ENCODE measurements at places on chromosomes 12 and 14.
A peak's percentile ranks its signal among the peaks of the same experiment; 100 is the strongest.

GRCh38 chr14:67622675-67623074, 3.0 kb downstream of the ARG2 start:
- no peak for DNase-seq

- no peak for DNase-seq
These were observed 78.7 kb upstream of the ZDHHC17 start for GRCh38 chr12:76685246-76685678.

DNA sequence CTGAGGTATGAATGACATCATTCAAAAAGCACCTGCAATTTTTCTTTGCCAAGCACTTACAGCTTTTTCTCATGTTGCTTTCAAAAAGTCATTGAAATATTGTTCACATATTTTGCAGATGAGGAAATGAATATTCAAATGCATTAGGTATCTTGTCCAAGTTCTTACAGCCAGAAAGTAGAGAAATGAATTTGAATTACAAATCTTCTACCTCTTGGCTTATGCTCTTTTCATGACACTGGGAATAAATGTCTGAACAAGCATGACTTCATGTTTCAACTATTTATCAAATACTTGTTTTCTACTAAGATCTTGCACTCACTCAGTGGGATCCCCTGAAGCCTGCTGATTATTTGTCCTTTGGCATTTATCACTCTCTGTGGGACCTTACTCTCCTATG, 267.2 kb upstream of the BTG1 start:
- no peak for DNase-seq

DNA sequence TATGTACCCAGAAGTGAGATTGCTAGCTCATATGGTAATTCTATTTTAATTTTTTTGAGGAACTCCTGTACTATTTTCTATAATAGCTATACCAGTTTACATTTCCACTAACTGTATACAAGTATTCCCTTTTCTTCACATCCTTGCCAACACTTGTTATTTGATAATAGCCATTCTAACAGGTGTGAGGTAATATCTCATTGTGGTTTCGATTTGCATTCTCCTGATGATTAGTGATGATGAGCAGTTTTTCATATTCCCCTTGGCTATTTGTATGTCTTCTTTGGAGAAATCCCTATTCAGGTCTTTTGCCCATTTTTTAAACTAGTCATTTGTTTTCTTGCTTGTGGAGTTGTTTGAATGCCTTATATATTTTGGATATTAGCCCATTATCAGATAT, 121.3 kb downstream of the BBS10 start:
- no peak for DNase-seq

DNA sequence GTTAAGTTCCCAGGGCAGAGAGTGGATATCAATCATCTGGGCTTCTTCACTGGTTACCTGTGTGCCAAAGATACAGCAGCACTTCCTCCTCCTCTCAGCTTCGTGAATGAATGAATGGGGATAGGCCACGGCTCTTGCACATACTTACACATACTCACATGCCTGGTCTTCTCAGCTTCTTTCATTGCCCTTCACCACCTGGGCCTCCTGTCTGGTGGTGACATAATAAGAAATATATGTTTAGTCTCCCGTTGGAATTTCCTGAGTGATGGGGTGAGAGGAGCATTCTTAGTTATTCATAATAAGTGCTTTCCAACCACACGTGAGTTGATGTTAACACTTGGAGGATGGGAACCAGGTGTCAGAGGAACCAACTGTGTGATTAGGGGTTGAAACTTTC, 268.1 kb upstream of the RMST start:
- no peak for DNase-seq

GRCh38 chr14:103626146-103626850, 2.7 kb upstream of the KLC1 start:
- DNase-seq, result no peak

DNA sequence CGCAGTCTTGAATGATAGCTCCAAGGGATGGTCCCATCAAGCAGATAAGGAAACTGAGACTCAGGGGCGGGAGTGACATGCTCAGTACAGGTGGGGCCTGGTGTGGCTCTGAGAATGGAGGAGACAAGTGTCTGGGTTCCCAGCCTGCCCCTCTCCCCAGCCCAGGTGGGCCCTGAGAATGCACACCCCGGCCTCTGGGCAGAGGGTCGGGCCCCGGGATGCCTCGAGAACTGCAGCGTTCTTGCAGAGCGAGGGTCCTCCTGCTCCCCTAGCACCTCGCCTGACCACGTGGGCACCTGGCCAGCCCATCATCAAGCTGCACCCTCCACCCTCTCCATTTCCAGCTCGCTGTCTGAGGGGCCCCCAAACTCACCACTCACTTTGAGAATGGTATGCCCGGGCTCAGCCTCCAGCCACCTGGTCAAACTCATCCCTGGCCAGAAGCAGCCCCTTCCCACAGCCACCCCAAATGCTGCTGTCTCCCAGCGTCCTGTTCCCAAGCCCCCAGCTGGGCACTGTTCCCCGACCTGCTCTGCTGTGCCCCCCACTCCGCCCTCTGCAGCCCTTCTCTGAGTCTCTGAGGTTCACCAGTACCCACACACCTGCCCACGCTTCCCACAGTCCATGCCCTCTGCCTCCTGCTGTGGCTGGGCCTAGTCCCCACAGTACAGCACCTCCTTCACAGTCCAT, 44.3 kb downstream of the CYP46A1 start:
- no peak for DNase-seq

GRCh38 chr14:35779368-35779767, 29.7 kb downstream of the RALGAPA1 start:
- no peak for DNase-seq

- no peak for DNase-seq
These were observed 691.6 kb downstream of the TMTC2 start for GRCh38 chr12:83378186-83378727.

- no peak for DNase-seq
These were observed 22.0 kb upstream of the ULK1 start for GRCh38 chr12:131872154-131873051.

GRCh38 chr12:17949558-17950141, 140.3 kb downstream of the RERGL start:
- no peak for DNase-seq

- DNase-seq, result no peak
These were observed 211.0 kb downstream of the RBM19 start for GRCh38 chr12:113755098-113755497.

- DNase-seq, result no peak
These were observed 58.2 kb downstream of the LMNTD1 start for GRCh38 chr12:25494926-25495325.

DNA sequence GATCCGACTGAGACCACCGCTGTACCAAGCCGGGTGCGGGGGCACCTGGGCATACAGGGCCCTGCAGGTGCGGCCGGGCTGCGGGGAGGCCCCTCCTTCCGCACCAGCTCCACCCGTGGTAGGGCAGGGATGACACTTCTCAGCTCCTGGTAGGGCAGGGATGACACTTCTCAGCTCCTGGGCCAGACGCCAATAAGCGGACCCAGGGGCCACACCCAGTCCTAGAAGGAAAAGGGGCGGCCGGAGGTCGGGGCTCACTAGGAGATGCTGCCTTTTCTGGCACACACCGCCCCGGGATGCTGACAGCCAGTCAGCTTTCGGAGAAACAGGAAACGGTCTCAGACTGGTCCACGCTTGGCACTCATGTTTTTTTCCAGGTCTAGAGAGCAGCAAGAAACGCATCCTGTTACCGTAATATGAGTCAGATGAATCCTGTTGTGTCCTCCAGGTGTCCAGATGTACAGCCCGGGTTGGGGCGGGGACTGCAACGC, 34.8 kb downstream of the NFKBIA start:
- DNase-seq, result no peak

GRCh38 chr12:89468648-89469326, 55.8 kb downstream of the GALNT4 start:
- no peak for DNase-seq

GRCh38 chr14:102437997-102438915, 71.3 kb downstream of the ANKRD9 start:
- peak; percentile 69 for DNase-seq

GRCh38 chr12:21819236-21819635, 44.7 kb upstream of the KCNJ8 start:
- no peak for DNase-seq

DNA sequence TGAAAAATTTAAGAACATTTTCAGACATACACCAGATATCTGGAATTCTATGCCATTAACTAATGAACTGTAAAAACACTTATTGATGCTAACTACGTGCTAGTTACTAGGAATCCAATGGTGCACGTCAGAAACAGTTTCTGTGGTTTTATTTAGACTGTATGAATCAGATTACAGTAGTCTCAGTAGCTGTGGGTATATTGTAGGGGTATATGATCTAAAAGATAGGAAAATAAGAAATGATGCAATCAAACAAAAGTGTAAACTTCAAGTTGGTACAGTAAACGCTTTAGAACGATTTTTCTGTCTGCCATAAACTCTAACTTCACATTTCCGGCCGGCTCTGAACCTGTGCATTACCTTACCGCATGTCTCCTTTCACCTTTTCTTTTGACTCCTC, 2.3 kb downstream of the ABCC9 start:
- no peak for DNase-seq

Data from naive thymus-derived CD8-positive, alpha-beta T cell (primary cell).